Osteoblast (primary cell): ENCODE measurements at places on chromosomes 16 and 17. TPM values are rescaled to one million over a fixed set of nuclear protein-coding genes. Genes with fewer than 3 reads are reported as not detected.

Gene LGALS3BP
- total RNA-seq: 388 and 457 TPM in 2 replicates

Gene EVPLL
- not detected in 2 replicates for total RNA-seq

Gene RNU2-1
- not detected in 2 replicates for total RNA-seq

Gene PLCG2
- 0.59 and 1.1 TPM in 2 replicates for total RNA-seq

Gene ZFHX3
- total RNA-seq: 14.1 and 14.5 TPM in 2 replicates

Gene PRAC1
- 0.88 TPM in 1 of 2 replicates, not detected in the other for total RNA-seq

Gene KRTAP2-3
- total RNA-seq: 0.29 TPM in 1 of 2 replicates, not detected in the other

Gene ABI3
- under 0.01 and 0.36 TPM in 2 replicates for total RNA-seq

Gene KRTAP9-2
- total RNA-seq: not detected in 2 replicates

Gene FBF1
- 14.1 and 17.1 TPM in 2 replicates for total RNA-seq

Gene PYY
- not detected in 2 replicates for total RNA-seq

Gene C16orf54
- total RNA-seq: 0.59 and 0.72 TPM in 2 replicates

Gene CD300LB
- total RNA-seq: not detected in 2 replicates

Gene C1QL1
- total RNA-seq: under 0.01 TPM in 1 of 2 replicates, not detected in the other

Gene KCNH6
- not detected in 2 replicates for total RNA-seq

Gene MYADML2
- total RNA-seq: not detected in 2 replicates

Gene GSG1L2
- total RNA-seq: not detected in 2 replicates

Gene ZSCAN10
- not detected in 2 replicates for total RNA-seq

Gene PLLP
- under 0.01 TPM in 2 replicates for total RNA-seq

Gene TBC1D28
- not detected in 2 replicates for total RNA-seq

Gene ZNF213
- 8.0 and 9.4 TPM in 2 replicates for total RNA-seq

Gene CENPV
- total RNA-seq: 5.1 and 6.8 TPM in 2 replicates

Gene OR1E2
- under 0.01 TPM in 1 of 2 replicates, not detected in the other for total RNA-seq

Gene MEOX1
- under 0.01 TPM in 1 of 2 replicates, not detected in the other for total RNA-seq

Gene RETREG3
- 81.0 and 90.1 TPM in 2 replicates for total RNA-seq

Gene STX1B
- 0.72 and 2.9 TPM in 2 replicates for total RNA-seq

Gene CYB5B
- total RNA-seq: 67.7 and 84.0 TPM in 2 replicates

Gene TPSB2
- total RNA-seq: not detected in 2 replicates

Gene CHTF8
- total RNA-seq: 48.0 and 52.1 TPM in 2 replicates

Gene OTOA
- total RNA-seq: under 0.01 TPM in 2 replicates

Gene ADAP2
- total RNA-seq: 0.29 and 0.72 TPM in 2 replicates

Gene TSPAN10
- 2.9 and 11.5 TPM in 2 replicates for total RNA-seq

Gene STAC2
- total RNA-seq: under 0.01 TPM in 1 of 2 replicates, not detected in the other

Gene SEPTIN12
- not detected in 2 replicates for total RNA-seq

Gene PTX4
- total RNA-seq: not detected in 2 replicates

Gene PRSS53
- total RNA-seq: 2.7 and 2.9 TPM in 2 replicates

Gene WDR59
- total RNA-seq: 14.8 and 21.5 TPM in 2 replicates

Gene CHST4
- not detected in 2 replicates for total RNA-seq

Gene CCDC78
- 2.1 and 2.2 TPM in 2 replicates for total RNA-seq

Gene IGSF6
- total RNA-seq: under 0.01 and 0.36 TPM in 2 replicates

Gene MT1G
- not detected in 2 replicates for total RNA-seq

Gene KRT33A
- total RNA-seq: not detected in 2 replicates

Gene UNC13D
- total RNA-seq: 1.1 and 2.1 TPM in 2 replicates

Gene HIGD1B
- not detected in 2 replicates for total RNA-seq

Gene C17orf67
- total RNA-seq: 0.36 and 0.88 TPM in 2 replicates

Gene KRTAP17-1
- total RNA-seq: not detected in 2 replicates

Gene CMTM2
- total RNA-seq: not detected in 2 replicates

Gene GPR139
- not detected in 2 replicates for total RNA-seq

Gene PRR35
- under 0.01 TPM in 1 of 2 replicates, not detected in the other for total RNA-seq
